NCI-H345 (cell line): ENCODE measurements at places on chromosomes 4 and X.

DNA sequence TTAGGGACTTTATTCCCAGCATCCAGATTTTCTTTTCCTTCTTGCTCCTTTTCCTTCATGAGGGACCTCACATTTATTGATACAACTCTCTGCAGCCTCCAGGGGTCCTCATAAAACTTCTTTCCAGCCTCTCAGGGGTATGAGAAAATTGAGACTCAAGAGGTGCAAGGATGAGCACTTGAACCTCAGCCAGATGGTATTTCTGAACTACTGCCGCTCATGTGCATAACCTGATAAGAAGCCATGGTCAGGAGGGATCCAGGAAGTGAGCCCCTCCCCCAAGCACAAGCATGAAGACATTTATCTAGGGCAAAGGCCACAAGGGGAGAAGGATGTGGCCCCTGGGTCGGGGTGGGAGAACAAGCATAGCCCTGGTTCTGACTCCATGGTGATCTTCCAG, 73.3 kb downstream of the TSPAN7 start:
- no peak for DNase-seq

- no peak for DNase-seq
Observed at GRCh38 chr4:89719536-89720090, 117.3 kb downstream of the SNCA start.

DNA sequence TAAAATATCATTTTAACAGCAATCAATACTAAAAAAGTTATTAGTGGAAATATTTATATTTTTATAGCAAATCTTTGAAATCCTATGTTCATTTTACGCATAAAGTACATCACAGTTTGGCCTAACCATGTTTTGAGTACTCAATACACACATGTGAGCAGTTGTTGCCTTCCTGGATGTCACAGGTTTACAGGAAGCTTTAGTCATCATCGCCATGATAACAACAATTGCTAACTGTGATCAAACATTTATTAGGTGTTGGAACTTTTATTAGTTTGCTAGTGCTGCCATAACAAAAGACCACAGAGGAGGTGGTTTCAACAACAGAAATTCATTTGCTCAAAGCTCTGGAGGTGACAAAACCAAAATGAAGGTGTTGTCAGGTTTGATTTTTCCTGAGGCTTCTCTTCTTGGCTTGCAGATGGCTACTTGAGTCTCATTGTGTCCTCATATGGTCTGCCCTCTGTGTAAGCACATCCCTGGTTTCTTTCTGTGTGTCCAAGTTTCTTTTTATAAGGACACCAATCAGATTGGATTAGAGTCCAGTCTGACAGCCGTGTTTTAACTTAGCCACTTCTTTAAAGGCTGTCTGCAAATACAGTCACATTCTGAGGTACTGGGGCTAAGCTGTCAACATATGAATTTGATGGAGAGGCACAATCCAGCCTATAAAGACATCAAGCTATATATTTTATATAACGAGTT, 43.1 kb upstream of the BOD1L1 start:
- no peak for DNase-seq

- DNase-seq: no peak
Observed at GRCh38 chr4:88792268-88792781, 94.7 kb upstream of the NAP1L5 start.

DNA sequence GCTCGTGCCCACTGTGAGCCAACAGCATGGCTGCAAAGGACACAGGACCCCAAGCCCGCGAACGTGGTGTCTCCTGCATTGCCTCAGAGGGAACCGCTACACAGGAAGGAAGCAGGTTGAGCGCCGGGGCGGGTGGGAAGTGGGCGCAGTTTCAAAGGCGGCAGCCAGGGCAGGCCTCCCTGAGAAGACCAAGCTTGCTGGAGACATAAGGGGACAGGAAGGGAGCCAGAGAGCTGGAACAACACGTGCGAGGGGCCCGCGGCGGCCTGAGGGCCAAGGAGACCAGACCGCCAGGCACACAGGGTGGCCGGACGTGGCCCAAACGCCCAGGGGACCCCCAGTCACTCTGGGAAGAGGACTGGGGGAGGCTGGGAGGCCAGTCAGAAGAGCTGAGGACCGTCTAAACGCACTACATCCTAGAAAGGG, 32.0 kb downstream of the CTBP1 start:
- no peak for DNase-seq

GRCh38 chr4:125316791-125317524, 2.2 kb downstream of the FAT4 start:
- DNase-seq: no peak

DNA sequence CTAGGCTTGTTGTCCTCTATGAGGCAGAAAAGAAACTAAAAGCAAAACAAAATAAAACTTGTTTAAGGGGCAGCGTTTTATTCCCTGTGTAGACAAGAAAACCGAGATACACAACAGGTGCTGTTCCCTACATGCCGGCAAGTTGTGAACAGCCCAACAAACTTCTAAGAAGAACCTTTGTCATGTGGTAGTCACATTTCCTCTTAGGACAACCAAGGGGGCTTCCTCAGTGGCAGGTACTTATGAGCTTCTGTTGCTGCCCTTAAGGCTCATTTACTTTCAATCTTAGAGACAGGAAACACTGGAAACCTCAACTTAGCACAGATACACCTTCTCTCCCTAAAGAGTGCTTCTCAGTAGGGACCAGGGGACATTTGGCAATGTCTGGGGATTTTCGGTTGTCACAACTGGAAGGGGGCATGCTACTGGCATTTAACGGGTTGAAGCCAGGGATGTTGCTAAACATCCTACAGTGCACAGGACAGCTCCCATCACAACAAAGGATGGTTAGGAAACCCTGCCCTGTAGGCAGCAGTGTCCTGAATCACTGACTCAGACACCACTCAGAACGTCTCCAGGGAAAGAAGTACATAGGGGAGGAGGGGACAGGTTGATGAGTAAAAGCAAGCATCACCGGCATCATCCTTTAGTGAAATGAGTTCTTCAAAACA, 111.0 kb downstream of the ASB9 start:
- DNase-seq: no peak
